ENCODE measurements at places on chromosomes 4 and X. TPM values are rescaled to one million over a fixed set of nuclear protein-coding genes. Genes with fewer than 3 reads are reported as not detected.

SOX3 gene
- not detected for total RNA-seq

UTP3 gene
- total RNA-seq = 39.7 TPM

ITM2A gene
- 0.26 TPM for total RNA-seq

CPEB2 gene
- 7.5 TPM for total RNA-seq

ARHGAP4 gene
- total RNA-seq = 2.7 TPM

BEX5 gene
- not detected for total RNA-seq

CTAG2 gene
- 765 TPM for total RNA-seq

Measured in HT1080 (cell line).